ENCODE measurements at places on chromosomes 7 and 10.

- no peak for DNase-seq
Observed at GRCh38 chr7:41104631-41105030, 598.3 kb downstream of the INHBA start.

GRCh38 chr10:89392974-89393373 lies 551 bp downstream of the IFIT1 start:
- DNase-seq, result no peak

- DNase-seq, result no peak
Observed at GRCh38 chr10:58433066-58433465, 47.9 kb downstream of the TFAM start.

- DNase-seq, result peak; percentile 86
Observed at GRCh38 chr7:122884186-122884585, 2.1 kb downstream of the CADPS2 start.

DNA sequence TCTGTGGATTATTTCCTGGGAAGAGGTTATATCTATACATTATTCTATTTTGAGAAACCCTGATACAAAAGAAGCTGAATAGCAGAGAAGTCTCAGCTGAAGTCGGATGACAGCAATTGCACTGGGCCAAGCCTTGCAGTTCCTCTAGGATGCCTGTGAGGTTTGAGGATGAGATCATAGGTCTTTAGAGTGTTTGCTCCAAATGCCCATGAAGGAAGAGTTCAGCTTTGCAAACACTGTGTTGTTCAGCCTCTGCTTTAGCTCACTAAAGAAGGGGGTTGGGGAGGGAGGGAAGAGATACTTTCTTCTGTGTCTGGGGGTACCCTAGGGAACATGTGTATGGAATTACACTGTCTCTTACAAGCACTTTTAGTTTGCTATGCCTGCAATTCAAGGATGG lies 282.5 kb upstream of the NRP1 start:
- no peak for DNase-seq

DNA sequence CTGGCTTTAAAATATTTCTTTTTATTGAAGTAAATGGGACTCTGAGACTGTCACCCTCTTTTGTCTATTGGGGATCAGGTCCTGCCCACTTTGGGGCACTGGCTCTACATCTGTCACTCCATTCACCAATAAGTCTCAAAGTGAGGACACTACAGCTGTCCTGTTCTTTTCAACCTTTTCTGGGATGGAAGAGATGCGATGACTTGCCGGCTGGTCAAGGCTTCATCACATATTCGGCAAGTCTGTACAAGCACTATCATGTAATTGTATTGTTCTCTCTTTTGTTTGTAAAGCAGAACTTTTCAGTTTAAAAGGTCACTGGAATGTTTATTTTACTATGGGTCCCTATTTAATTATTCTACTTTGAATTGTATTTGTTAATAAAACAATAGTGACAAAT lies 17.7 kb upstream of the SP8 start:
- no peak for DNase-seq

GRCh38 chr10:113628607-113629153 lies 35.2 kb downstream of the NRAP start:
- DNase-seq, result no peak

DNA sequence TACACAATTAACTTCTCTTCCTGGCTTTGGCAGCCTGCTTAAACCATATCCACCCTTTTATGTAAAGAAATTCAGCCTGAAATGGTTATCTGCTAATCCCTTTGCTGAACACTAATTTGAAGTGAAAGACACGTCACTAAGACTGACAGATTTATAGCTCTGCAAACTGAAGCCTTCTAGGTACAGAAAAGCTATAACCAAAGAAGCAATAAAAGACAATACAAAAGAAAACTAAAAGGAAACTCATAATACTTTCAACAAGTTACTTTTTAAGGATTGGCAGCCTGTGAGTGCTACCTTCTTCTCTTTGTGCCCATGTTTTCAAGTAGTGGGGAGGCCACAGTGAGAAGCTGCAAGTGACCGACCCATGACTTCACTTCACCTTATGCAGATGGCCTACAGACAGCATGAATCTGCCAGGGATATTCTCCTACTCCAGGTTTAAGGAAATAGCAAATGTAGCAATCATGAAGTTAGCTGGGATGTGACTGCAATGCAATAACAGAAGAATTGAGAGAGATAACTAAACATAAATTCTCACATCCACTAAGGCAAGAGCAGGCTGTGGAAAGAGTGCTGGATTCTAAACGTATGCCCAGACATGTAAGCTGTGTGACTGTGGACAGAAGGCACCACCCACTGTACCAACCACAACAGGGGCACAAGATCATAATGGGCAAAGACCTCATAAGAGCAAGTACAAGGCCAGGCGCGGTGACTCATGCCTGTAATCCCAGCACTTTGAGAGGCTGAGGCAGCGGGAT lies 10.7 kb upstream of the SPOCK2 start:
- DNase-seq, result no peak

- no peak for DNase-seq
Observed at GRCh38 chr7:16299853-16300252, 121.5 kb downstream of the CRPPA start.

- DNase-seq, result no peak
Observed at GRCh38 chr7:44045226-44046014, 918 bp downstream of the DBNL start.

- no peak for DNase-seq
Observed at GRCh38 chr10:130440494-130440893, 304.3 kb downstream of the GLRX3 start.

All from COR-L47 (cell line).